ENCODE measurements at places on chromosomes 5 and 9. TPM values are rescaled to one million over a fixed set of nuclear protein-coding genes. Genes with fewer than 3 reads are reported as not detected.

The NR5A1 gene
- total RNA-seq: 0.39 TPM

The SLCO6A1 gene
- 0.42 TPM for total RNA-seq

The PPIC gene
- total RNA-seq: 16.0 TPM

The ATG10 gene
- total RNA-seq: 11.1 TPM

DNA sequence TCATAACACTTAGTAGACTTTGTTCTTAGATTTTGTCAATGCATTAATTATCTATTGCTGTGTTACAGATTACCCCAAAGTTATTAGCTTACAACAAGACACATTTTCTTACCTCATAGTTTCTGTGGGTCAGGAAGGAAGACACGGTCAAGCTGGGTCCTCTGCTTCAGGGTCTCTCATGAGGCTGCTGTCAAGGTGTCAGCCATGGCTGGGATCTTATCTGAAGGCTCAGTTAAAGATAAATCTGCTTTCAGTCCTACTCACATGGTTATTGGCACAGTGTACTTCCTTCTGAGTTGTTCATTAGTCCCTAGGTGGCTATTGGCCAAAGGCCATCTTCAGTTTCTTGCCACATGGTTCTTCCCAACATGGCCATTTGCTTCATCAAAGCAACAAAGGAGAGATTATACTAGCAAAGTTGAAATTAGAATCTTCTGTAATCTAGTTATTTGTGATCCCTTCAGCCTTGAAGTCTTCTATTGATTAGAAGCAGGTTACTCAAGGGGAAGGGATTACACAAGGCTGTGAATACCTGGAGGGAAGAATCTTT is 25.2 kb downstream of the TDRD7 start:
- no peak overlapping the region for H3K27ac ChIP-seq
- H3K27me3 ChIP-seq: no peaks in the 10 kb centered on the region
- no peaks in the 10 kb centered on the region for H3K36me3 ChIP-seq
- H3K4me1 ChIP-seq: peaks cover 9% of the 10 kb centered on the region
- H3K4me3 ChIP-seq: no peak overlapping the region
- DNase-seq: no peak

DNA sequence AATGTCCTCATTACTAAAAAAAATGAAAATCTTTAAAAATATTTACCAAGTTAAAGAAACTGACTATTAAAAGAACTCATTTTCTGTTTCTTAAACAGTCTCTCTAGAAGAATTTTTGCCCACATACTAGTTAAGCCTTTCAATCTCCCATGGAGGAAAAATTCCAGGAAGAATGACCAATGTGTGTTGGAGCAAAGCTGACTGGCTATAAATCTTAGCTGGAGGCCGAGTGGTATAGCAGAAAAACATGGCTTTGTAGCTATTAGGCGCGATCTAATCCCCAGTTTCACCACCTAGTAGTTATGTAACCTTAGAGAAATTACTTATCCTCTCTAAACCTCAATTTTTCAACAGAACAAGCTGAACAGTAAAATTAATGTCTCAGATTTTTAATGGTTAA is 135.5 kb upstream of the PRLR start:
- DNase-seq: no peak
- H3K4me3 ChIP-seq: no peak overlapping the region
- H3K27me3 ChIP-seq: no peaks in the 10 kb centered on the region

GRCh38 chr5:171924493-171925122 is 81.8 kb downstream of the FBXW11 start:
- H3K36me3 ChIP-seq: peaks cover 14% of the 10 kb centered on the region
- no peaks in the 10 kb centered on the region for H3K27me3 ChIP-seq
- H3K4me1 ChIP-seq: peaks cover 49% of the 10 kb centered on the region
- H3K27ac ChIP-seq: no peak overlapping the region
- DNase-seq: no peak
- H3K4me3 ChIP-seq: no peak overlapping the region

- no peaks in the 10 kb centered on the region for H3K36me3 ChIP-seq
- no peak for DNase-seq
- H3K4me1 ChIP-seq: peaks cover 2% of the 10 kb centered on the region
These were observed 122.5 kb upstream of the RUSC2 start for GRCh38 chr9:35367451-35367850.

DNA sequence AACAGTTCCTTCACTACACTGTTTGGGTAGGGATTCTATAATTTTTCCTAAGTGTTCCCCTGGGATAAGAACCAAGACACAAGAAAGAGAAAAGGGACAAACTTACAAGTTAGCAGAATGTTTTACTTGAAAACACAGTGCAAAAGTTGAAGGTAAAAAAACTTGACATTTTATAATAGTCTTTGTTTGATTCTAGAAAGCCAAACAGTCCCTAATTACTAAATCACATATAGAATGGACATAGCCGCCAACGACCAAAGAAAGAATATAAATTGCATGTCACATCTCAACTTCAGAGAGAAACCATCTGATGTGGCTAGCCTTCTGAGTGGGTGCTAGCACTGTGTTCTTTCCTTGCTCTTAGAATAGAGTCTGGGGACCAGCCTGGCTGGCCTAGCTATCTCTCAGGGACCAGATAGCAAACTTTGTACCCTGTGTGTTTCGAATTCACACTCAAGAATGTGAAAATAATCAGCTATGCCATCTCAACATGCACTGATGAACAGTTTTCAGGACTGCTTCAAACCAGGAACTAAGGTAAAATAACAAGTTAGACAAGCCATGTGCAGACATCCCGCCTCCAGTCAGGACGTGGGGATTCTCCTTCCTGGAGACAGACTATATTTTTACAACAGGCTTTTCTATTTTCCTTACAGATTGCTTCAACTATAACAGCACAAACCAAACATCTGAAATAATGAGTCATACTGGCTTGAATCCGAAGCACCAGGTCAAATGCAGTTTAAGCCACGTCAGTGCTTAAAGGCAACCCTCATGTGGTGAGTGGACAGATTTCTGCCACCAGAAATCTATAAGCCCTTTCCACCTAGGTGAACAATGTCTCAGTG is 53.7 kb downstream of the LHFPL2 start:
- 0 out of 2 replicates have a peak, but pooled peaks cover 3% of the 10 kb centered on the region for H3K36me3 ChIP-seq
- no peak for DNase-seq
- no peak overlapping the region for H3K27ac ChIP-seq
- no peak overlapping the region for H3K4me3 ChIP-seq
- H3K27me3 ChIP-seq: no peaks in the 10 kb centered on the region
- peaks cover 67% of the 10 kb centered on the region for H3K4me1 ChIP-seq

GRCh38 chr5:143985832-143986515 is 174.0 kb downstream of the HMHB1 start:
- DNase-seq: no peak
- no peak overlapping the region for H3K4me3 ChIP-seq

All from WTC11 (cell line).